ENCODE measurements at places on chromosomes 2 and 18.

- no peak for DNase-seq
Observed at GRCh38 chr18:13241083-13241892, 22.7 kb downstream of the LDLRAD4 start.

DNA sequence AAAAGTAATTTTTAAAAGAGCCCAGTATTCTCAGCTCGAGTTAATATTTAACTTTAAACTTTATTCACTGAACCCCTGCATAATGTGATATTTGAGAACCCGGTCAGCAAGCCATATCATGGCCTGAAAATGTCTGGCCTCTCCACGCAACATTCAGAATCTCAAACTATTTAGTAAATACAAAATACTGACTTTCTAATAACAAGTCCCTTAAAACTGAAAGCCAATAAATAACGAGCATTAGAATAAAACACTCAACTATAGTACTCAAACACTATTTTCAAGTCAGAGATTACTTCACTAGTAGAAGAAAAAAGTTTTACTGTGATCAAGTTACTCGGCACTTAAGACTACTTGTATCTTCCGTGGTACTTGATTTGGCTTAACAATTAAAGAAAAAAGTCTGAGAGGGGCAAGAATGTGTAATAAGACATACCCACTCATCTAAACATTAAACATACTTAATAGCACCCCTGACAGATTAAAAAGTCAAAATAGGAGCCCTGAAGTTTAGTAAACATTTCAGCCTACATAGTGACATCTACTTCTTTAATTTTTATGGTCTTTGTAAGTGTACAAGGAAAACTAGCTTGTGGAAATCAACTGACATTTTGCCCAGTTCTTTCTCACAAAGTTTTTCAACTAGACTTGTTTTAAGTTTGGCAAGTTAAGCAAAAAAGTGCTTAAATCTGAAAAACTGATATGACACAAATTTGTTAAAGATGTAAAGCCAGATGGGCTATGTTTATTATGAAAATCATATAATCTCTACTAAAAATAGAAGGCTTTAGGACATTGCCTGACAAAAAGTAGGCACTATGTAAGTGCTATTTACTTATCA lies 38.2 kb downstream of the RTN4 start:
- no peak for DNase-seq

DNA sequence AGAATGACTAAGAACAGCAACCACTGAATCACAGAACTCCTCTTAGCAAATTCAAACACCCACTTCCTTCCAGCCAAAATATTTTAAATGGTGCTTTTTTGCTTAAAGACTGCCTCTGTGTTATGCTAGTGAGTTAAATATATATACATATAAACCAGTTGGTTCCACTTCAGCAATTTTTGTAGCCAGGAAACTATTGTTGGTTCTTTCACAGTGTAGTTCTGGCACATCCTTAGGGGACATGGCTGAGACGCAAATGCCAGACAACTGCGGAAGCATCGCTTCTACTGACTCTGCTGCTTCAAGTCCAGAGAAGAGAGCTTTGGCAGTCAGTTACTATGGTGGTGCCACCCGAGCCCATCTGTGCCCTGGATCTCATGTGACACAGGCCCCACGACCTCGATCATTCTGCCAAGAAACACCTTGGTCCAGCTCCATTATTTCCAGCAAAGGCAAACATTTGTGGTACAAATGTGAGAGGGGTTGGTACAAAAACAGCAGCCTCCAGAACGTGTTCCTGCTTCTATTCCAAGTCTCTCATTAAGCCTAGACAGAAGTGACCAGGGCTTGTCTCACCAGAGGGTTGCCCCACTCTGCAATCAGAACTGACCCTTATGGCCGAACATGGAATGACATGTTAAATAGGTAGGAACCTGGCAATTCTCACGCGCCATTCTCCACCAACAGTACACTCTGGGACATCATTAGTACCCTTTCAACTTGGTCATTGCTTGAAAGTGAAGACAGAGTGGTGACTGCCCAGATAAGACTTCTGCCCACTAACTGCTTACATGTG lies 117.8 kb upstream of the NRP2 start:
- DNase-seq, result no peak

- DNase-seq, result no peak
Observed at GRCh38 chr18:26545335-26546123, 2.8 kb downstream of the KCTD1 start.

DNA sequence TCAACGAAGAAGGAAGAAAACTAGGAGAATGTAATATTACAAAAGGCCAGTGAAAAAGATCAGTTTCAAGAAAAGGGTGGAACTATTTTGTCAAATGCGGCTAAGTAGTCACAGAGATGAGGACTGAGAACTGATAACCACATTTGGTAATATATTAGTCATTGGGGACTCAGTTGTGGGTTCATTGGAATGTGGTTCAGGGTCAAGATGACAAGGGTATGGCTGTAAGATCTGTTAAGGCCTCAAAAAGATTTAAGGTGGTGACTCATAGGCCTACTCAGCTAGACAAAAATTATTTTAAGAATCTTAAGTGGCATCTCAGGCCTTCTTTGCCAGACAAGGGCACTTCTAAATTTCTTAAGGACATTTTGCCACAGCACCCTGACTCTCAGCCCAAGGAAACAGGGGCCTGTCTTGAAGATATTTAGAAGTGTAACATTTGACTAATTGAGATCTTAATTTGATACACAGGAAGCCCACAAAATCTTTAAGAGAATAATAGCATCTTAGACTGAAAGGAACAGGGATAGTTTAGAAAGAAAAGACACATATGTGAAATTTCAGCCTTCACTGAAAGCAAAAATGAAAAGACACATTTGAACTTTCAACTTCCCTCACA lies 81.3 kb downstream of the STRADB start:
- no peak for DNase-seq

DNA sequence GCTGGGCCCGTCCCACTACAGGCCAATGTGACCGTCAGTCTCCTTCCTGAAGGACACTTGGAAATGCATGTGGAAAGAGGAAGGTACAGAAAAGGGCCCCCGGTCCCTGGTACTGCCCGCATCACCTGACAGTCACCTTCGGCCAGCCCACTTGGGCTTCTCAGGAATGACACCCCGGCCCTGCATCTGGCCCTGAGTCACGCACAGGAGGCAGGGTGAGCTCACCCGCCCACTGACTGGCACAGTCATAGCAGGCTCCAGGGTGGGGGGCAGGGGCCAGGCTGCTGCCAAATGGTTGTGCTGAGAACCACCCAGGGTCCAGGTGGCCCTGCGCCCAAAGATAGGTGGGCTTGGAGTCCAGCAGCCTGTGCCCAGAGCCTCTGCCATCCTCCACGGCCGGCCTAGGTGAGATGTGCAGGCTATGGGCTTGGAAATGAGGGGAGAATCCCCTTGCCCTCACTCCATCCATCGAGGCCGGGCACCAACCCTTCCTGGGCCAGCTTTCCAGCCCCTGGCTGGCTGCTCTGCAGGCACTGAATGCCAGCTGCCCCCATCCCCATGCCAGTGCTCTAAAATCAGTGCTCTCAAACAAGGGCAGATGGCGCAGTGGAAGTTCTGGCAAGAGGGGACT lies 14.1 kb downstream of the EMX1 start:
- no peak for DNase-seq

- DNase-seq, result no peak
Observed at GRCh38 chr2:140442319-140442718, 1662.1 kb upstream of the NXPH2 start.

DNA sequence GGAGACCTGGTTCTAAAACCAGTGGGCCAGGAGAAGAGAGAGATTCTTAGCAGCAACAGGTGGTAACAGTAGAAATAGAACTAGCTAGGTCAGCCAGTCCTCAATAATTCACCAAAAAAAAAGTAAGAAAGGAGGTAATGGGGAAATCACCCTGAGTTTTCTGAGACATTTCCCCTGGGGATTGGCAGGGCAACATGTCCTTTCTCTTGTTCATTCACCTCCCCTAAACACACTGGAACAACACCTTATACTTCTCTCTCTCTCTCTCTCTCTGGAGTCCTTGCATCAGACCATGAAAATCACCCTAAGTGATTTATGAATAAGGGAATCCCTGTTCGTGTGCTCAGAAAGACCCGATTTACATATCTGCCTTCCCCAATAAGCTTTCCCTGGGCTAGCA lies 64.8 kb downstream of the COX7A2L start:
- no peak for DNase-seq

DNA sequence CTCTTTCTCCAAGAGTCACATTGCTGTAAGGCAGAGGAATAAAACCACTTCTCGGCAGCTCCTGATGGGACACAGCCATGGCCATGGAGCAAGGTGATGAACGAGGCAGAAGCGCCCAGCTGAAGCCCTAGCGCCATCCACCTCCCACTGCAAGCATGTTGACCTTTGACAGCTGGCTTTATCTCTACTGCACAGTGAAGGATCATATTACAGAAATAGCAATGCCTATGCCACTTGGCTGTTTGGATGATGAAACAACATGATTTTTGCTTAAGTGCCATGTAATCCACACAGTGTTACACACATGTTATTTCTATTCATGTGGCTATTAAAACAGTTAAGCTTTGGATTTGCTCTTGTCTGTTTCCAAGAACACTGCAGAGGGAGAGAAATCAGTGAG lies 167.7 kb downstream of the VAPA start:
- no peak for DNase-seq

DNA sequence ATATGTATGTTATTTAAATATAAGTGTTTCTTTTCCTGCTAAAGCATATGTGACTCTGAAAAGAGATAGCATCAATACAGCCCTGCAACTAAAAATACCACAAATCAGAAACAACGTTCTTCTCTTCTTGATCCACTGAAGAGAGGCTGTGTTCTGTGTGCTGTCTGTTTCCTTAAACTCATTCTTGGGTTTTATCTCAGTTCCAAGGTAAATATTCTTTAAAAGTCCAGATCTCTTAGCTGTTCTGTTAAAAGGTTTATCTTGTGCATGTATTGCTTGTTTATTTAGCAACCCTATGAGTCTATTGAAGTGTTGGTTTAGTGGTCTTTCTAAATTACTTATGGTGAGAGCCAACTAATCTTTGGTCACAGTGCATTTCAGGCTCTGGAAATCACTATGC lies 173.3 kb upstream of the NT5C1B start:
- no peak for DNase-seq

DNA sequence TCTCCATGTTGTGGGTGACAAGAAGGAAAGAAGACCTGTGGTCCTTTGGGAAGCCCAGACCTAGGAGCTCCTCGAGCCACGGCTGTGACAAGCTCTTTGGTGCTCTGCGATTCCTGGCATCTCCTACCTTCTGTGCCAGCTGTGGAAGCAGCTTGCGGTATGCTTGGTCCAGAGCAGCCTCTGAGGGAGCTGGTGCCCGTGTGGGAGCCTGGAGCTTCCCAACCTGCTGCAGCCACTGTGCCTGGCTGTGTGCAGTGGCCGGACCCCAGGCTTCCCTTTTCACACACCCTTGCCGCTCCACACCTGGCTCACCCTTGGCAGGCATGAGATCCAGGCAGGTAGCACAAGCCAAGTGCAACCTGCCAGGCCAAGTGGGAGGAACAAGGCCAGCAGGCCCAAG lies 1328.6 kb upstream of the SLC39A10 start:
- no peak for DNase-seq

- no peak for DNase-seq
Observed at GRCh38 chr18:35605686-35606417, 24.3 kb downstream of the GALNT1 start.

GRCh38 chr2:39216346-39217191 lies 27.2 kb downstream of the CDKL4 start:
- peak; percentile 6 for DNase-seq

DNA sequence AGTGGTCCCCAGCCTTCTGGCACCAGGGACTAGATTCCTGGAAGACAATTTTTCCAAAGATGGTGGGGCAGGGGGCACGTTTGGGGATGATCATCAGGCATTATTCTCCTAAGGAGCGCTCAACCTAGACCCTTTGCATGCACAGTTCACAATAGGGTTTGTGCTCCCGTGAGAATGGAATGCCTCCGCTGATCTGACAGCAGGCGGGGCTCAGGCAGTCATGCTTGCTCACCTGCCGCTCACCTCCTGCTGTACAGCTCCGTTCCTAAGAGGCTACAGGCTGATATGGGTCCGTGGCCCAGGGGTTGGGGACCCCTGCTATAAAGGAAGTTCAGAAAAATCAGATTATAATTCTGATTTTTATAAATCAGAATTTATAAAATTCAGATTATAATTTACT lies 22.3 kb upstream of the TYMS start:
- DNase-seq, result no peak

DNA sequence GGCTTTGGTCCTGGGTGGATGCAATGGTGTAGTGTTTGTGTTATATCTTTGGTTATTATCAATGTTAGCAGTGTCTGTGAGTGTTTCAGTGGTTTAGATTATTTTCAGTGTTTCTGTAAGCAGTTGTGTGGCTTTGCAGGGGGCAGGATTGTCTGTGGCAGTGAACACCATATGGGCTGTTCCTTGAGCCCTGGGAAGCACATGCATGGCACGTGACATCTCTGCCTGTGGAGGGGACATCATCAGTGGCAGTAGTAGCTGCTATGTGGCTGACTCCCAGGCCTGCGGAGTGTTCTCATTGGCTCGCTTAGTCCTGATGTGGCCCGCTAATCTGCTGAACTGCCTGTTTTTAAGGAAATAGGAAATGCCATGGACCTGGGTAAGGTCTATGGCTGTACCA lies 327.5 kb downstream of the GULP1 start:
- DNase-seq, result no peak

DNA sequence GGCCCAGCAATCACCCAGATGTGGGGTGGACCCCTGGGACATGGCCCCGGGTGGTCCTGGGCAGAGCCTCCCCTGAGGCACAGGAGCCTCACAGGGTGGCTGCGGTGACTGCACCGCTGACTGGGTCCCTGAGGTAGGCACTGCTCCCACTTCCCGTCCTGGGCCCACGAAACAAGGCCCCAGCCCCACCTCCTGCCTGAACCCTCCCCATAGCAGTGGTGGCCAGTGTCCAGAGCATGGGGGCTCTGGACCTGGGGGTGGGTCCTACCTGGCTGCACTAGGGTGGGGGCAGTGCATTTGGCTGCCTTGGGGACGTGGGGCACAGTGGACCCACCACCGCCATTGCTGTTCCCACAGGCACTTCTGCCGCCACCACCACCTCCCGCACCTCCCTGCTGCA lies 39.4 kb downstream of the TDRD15 start:
- no peak for DNase-seq

DNA sequence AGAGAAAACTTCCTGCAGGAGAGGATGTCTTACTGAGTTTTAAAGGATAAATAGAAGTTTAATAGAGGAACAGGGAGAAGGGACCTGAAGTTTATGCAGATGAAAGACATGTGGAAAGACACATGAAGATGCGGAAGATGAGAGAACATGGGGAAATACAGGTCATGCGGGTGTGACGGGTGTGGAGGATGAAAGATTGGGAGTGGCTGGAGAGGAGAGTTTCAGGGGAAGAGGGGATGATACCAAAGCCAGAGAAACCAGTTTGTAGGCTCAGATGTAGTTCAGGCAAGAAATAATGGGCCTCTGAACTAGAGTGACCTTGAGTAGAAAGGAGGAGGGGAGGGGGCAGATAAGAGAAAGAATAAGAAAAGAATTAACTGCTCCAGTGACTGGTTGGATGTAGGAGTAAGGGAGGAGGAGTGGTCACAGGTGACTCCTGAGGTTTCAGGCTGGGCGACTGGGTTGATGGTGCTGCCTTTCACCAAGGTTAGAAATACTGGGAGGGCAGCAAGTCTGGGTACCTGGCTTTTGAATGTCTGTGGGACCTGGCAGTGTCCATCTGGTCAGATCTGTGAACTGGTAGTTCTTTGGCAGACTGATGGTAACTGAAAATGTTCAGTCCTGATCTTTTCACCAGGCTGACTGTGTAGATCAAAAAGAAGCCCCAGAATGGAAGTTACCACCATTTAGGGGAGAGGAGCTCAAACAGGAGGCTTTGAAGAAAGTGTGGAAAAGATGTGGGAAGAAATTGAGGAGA lies 69.4 kb downstream of the TET3 start:
- no peak for DNase-seq

GRCh38 chr2:200814276-200814815 lies 2.6 kb downstream of the BZW1 start:
- no peak for DNase-seq
